ENCODE measurements at places on chromosomes 12 and 14.

GRCh38 chr14:77316872-77317301 is 3.8 kb downstream of the POMT2 start:
- no peak for DNase-seq

DNA sequence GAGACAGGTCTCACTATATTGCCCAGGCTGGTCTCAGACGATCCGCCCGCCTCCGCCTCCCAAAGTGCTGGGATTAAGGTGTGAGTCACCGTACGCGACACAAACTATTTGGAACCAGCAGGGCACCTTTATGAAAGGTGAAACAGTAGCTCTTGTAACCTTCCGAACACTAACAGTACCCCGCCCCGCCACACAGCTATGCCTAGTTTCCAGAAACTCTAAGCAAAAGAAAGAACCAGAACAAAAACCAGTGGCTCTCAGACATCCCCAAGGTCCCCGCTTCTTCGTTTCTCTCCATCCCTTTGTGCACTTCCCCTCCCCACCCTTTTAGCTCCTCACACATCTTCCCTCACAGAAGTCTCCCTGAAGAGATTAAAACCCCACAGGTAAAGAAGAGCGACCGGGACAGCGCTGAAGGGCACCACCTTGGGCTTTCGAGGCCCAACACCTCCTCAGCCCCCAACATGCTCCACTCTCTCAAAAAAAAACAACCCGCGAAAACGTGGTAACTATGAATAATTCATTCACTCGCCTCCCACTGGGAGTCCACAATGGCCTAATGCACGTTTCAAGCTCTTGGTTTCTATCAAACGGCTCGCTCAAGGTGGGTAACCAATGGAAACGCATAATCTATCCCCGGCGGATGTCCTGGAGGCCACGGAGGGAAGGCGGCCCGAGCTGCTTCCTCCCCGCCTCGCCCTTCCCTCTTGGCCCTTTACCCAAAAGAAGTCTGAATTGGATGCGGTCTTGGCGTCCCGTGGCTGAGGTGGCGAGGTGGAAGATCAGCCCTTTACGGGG is 877 bp downstream of the BAG5 start:
- peak; percentile 69 for DNase-seq

GRCh38 chr12:62400135-62400534 is 66.5 kb upstream of the MON2 start:
- no peak for DNase-seq

GRCh38 chr12:96402061-96402460 is 1.8 kb upstream of the CDK17 start:
- no peak for DNase-seq

DNA sequence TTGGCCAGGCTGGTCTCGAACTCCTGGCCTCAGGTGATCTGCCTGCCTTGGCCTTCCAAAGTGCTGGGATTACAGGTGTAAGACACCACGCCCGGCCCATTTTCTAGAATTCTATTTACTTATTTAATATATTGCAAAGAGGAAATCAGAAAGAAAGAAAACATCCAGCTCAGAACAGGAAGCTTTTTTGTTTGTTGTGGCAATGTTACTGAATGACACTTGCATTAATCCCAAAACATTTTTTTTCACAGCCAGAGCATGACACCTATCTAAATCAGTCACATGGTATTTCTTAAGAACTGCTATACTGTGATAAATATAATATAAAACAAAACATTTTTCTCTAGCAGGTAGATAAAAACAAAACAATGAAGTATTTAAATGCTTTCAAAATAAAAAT is 12.6 kb downstream of the CFL2 start:
- no peak for DNase-seq

DNA sequence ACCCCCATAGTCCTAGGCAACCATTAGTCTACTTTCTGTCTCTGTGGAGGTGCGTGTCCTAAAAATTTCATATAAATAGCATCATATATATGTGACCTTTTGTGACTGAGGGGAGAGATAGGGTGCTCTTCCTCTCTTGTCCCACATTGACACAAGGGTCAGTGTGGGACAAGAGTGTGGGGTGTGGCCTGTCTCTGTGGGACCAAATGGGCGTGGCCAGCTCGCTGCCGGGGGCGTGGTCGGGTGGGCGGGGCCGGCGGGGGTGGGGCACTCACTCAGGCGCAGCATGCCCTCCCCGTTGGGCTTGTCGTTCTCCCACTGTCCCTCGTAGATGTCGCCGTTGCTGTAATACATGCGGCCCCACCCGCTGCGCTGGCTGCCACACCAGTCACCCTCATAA is 15.5 kb downstream of the MORN3 start:
- DNase-seq = no peak

GRCh38 chr12:103928682-103929045 is 1.5 kb upstream of the HSP90B1 start:
- DNase-seq = no peak

GRCh38 chr12:14589169-14590004 is 21.7 kb upstream of the PLBD1 start:
- no peak for DNase-seq

GRCh38 chr12:126084480-126084879 is 1019.2 kb downstream of the AACS start:
- DNase-seq = no peak

Data from endothelial cell (in vitro differentiated cells).